ENCODE measurements at places on chromosomes 11 and 22. TPM values are rescaled to one million over a fixed set of nuclear protein-coding genes. Genes with fewer than 3 reads are reported as not detected.

DNA sequence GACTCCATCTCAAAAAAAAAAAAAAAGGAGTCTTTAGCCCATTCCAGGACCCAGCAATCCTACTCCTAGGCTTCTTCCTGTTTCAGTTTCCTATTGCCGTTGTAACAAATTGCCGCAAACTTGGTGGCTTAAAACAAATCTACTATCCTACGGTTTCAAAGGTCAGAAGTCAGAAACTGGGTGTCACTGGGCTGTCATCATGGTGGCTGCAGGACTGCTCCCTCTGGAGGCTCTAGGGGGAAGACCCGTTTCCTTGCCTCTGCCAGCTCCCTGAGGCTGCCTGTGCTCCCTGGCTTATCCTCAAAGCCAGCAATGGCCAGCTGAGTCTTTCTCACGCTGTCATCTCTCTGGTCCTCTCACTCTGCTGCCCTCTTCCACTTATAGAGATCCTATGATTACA, 8.7 kb upstream of the DAGLA start:
- no peak for DNase-seq

DNA sequence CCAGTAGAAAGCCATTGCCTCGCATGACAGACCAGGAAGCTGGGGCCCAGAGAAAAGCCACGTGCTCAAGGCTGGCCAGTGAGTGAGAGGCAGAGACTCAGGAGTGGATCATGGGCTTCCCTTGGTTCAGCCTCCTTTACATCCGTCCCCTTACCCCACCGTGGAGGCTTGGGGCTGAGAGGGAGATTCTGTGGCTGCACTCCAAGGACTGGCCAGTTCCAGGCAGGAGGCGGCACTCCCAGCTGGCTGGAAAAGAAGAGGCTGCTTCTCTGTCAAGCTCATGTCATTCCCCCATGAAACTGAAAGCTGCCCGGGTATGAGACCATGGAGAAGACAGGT, 6.6 kb upstream of the ASCL2 start:
- peak; percentile 30 for DNase-seq

DNA sequence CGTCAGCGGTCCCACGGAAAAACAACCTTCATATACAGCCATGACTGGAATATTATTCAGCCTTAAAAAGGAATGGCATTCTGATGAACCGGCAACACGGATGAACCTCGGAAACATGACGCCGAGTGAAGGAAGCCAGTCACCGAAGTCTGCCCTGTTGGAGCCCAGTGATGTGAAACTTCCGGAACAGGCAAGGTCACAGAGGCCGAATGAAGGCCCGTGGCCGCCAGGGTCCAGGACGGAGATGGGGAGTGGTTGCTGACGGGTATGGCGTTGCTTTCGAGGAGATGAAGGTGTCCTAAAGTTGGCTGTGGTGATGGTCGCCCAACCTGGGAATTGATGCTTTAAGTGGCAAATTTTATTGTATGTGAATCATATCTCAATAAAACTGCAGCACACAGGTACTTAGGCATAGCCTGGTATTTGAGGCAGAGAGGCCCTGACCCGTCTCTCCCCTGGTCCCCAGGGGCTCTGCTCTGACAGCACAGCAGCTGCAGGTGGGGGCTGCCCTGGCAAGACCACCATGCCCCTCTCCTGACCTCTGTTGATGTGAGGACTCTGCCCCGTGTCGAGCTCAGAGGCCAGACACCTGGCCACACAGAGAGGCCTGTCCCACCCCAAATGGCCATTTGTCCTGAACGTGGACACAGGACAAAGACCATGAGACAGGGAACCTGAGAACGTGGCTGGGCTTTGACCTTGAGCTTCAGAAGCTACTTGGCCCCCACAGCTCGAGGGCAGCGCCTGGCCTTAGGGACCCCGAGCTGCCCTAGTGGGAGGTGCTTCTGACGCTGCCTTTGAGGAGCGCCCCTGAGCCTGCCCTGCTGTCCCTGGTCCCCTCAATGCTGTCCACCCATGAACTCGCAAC, 1090.8 kb downstream of the BRD1 start:
- peak; percentile 52 for DNase-seq

DNA sequence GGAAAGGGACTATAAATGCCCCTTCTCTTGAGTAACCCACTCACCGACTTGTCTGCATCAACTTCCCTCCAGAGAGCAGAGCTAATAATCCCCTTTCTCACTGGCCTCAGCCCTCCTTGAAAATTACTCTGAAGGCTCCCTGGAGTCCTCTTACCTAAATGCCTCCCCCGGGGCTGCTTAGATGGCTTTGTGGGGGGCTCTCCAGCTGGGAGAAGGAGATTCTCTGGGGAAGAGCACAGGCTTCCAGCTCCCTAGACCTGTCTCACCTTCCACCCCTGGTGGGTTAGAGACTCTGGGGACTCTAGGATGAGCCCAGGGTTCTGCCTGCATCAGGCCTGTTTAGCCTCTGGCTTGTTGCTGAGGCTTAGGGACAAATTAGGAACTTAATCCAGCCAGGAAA, 39.8 kb downstream of the MIAT start:
- no peak for DNase-seq

Gene PIK3IP1
- total RNA-seq: 56.4 TPM

Gene LGALS1
- total RNA-seq: 340 TPM
